ENCODE measurements at places on chromosomes 11 and 22.
A peak's percentile ranks its signal among the peaks of the same experiment; 100 is the strongest.

GRCh38 chr11:101555366-101555765 lies 28.4 kb downstream of the TRPC6 start:
- DNase-seq = no peak

DNA sequence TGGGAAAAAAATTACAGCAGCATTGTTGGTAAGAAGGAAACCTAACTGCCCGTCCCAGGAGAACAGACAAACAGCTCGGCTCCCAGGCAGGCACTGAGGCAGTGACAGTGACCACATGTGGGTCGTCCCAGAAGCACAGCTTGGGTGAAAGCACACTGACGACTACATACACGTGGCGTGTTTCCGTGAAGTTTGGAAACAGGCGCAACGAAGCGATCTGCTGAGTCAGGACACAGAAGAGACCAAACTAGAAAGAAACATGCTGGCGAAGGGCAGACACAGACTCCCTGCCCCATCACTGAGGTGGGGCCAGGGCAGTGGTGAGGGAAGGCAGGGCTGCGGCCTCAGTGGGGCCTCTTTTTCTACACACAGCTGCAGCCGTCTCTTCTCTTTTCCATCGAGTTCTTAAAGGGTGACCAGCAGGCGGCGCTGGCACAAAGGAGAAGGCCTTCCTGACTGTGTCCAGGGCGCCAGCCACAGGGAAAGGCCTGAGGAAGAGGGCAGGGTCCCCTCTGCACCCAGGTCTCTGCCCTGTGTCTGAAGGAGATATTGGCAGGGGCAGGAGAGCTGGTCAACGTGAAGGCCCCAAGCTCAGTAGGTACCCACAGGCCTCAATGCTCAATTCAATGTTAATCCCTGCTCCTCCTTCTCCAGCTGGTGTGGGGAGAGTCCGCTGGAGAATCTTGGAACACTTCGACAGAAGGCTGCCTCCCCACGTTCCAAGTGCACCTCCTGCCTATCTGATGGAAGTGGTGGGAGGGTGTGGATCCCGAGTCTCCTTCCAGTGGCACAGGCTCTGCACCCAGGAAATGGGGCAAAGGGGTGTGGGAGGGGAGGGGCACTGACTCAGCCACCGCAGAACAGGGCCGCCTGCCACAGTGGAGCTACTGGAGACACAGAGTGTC lies 19.9 kb downstream of the CARS1 start:
- DNase-seq = peak; percentile 33

GRCh38 chr11:34188181-34188580 lies 82.8 kb downstream of the NAT10 start:
- DNase-seq = no peak

DNA sequence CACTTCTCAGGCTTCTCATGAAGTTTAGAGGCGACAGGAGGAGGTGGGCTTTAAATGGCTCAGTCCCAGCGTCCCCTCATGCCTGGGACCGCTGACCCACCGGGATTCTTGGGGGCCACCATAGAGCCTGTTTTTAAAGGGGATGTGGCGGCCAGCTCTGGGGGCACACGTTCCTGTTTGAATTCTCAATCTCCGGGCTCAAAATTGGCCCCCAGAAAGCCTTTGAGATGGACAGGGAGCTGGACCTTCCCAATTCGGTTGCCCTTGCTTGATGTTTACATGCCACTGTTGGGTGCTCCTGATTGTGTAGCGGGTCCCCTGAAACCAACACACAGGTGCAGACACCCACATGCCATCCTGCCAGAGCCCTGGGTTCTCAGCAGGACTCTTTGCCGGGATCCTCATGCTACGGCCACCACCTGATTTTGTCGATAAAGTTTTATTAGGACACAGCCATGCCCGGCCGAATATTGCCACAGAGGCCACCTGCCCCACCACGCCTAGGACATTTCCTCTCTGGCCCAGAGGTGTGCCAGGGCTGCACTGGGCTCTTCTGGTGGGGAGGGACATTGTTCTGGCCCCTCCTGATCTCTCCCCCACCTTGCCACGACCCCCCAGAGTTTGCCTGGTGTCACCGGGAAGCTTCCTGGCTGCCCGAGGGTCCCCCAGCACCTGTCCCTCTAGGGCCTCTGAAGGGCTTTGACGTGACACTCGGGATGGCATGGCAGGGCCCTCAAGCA lies 71.6 kb downstream of the KCNQ1 start:
- DNase-seq = no peak

DNA sequence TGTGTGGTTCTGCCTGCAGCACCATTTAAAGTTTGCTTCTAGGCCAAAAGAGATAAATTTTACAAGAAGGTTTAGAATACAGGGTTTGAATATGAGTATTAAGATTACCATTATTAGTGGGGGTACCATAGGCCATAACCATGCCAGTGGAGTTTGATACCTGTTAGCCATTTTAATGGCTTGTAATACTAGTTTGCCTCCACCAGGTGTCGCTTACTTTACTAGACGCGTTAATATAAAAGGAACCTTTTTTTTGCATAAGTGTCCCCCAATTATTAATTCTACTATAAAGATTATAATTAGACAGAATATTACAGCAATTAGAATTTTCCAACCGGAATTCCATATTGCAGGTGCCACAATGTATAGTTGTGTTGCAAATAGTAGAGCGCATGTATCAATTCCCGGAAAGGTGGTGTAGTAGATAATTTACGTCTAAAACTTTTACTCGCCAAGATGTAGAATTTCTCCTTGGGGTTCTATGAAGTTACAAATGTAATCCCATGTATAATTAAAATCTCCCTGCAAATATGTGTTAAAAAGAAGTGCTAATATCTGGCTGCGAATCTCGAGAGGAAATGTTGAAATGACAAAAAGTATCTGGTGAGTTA lies 16.1 kb downstream of the MS4A6E start:
- no peak for DNase-seq

DNA sequence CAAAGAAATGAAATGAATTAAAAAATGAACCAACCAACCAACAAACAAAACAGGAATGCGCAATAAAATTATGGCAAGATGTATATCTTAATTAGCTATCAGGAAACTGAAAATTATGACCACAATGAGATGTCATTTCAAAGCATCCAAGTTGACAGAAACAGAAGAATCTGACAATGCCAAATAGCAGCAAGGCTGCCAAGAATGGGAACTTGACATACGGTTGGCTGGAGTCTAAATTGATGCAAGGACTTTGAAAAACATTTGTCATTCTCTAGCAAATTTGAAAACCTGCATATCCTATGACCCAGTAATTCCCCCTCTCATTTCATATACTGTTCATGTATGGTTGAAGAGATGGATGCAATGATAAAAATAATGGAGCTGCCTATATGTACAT lies 1262.6 kb downstream of the TBC1D22A start:
- DNase-seq = no peak

GRCh38 chr22:49103314-49104059 lies 724.2 kb downstream of the BRD1 start:
- DNase-seq = no peak

DNA sequence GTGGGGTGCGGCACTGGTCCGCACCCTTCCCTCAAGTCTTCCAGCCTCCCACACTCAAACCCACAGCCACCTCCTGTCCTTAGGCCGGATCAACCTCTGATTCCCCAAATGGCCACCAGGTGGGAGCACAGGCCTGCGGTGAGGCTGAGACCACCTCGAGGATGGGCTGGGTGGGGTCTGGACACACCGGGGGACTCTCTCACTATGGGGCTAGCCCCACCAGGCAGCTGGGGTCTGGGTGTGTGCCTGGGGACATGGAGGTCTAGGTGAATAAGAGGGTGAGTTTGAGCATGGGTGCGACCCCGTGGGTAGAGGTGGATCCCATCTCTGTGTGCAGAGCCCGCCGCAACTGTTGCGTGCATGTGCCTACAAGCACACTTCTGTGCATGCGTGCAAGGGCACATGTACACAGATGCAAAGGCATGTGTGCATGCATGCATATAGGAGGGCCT lies 32.6 kb downstream of the MYO18B start:
- no peak for DNase-seq

GRCh38 chr11:3905080-3905953 lies 49.9 kb downstream of the STIM1 start:
- peak; percentile 58 for DNase-seq

- no peak for DNase-seq
Measured at GRCh38 chr11:117384045-117384444, 56.4 kb downstream of the CEP164 start.

- DNase-seq = no peak
Measured at GRCh38 chr22:19787849-19788141, 27.2 kb downstream of the TBX1 start.

GRCh38 chr11:111541254-111542061 lies 938 bp downstream of the LAYN start:
- no peak for DNase-seq

DNA sequence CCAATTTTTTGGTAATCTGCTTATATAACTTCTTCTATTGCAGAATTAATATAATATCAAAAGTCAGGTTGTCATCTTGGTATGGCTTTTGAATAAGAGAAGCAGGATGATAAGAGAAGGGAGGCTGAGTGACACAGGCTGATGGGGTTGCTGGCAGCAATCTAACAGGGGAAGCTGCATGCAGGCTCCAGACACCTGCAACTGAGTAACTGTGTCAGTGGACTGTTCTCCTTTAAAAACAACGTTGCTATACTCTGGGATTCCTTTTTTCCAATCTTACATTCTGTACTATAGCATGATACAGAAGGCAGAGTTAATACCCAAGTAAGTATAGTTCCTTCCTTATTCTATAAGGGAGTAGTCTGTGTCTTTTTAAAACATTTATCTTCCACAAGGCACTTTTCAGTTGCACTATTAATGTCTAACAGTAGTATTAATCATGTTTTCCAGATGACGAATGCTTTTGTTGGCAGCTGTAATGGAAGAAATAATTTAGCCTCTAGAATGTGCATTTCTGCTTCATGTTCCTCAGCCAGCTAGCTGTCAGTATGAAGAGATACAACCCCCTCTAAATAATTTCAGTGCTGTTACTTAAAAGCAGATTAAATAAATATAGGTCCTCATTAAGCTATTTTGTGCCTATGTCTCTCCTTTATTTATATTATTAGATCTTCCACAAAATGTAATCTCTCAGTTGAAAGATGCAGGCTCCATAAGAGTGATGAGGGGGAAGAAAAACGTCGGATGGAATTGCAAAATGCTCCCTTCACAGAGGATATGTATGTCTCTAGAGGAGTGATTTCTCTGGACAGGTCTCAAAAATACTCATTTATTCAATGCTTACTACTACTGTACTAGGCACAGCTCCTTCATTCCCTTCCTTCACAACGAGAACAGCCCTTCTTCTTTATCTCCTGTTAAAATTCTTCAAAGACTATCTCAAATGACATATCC lies 50.8 kb downstream of the ATG16L2 start:
- DNase-seq = no peak

DNA sequence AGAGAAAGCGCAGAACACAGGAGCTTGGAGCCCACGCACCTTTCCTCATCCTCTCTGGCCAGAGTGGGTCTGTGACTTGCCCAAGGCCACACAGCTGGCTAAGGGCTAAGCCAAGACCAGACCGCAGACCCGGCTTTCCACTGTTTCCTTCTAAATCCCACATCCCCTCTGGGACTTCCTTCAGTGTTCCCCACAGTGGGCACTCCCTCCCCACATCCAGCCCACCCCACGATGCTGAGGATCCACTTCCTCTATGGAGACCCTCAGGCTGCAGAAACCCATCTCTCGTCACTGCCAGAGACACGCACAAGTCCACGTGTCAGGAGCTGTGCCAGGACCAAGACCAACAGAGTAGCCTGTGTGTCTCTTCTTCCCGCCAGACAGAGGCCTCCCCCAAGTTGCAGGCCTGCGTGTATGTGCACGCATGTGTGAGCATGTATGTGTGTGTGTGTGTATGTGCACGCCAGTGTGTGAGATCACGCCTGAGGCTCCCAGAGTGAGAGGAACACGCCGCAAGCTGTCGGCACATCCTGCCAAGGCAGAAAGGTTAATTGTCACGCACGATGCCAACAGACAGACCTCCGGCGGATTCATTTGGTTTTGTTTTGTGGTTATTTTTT lies 21.6 kb downstream of the PDGFB start:
- no peak for DNase-seq

Measured in stimulated activated CD4-positive, alpha-beta T cell treated with anti-CD3 and anti-CD28 coated beads, Interleukin-15, amount 100 ng/mL, for 48 hours (primary cell).